Fibroblast of skin of left biceps (primary cell): ENCODE measurements at places on chromosomes 7 and 10.

GRCh38 chr7:117017702-117018266, 64.5 kb downstream of the ST7 start:
- no peak for DNase-seq

GRCh38 chr10:110275128-110275729, 29.5 kb downstream of the SMNDC1 start:
- DNase-seq: no peak

- peak; percentile 39 for DNase-seq
Observed at GRCh38 chr10:79434821-79435251, 10.6 kb downstream of the ZCCHC24 start.

- no peak for DNase-seq
Observed at GRCh38 chr7:147885869-147886268, 704.7 kb upstream of the C7orf33 start.

GRCh38 chr10:116353817-116354216, 29.6 kb downstream of the CCDC172 start:
- no peak for DNase-seq

- no peak for DNase-seq
Observed at GRCh38 chr10:55374917-55375316, 573.9 kb upstream of the PCDH15 start.

DNA sequence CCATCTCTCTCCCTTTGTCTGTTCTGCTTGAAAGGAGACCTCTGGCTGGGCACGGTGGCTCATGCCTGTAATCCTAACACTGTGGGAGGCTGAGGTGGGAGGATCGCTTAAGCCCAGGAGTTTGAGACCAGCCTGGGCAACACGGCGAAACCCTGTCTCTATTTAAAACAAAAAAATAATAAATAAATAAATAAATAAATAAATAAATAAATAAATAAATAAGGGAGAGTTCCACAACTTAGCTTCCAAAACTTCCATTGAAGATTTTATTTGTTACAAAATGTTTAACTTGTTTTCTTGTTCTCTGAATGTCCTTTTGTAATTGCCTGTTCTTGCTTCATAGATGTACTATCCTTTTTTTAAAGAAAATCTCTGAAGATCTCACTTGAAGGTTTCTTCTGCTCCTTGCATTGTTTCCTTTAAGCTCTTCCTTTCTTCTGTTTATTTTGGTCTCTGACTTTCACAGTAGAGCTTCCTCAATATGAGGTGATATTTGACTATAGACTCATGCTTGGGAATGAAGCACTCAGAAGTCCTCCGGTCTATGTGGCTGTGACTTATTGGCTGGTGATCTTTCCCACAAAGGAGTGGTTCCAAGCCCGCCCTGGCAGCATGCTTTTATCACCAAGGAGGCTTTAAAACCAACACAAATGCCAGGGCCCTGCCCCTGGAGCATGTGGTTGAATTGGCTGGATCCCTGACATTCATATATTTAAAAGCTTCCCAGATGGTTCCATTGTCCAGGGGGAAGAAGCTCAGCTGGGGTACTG, 18.1 kb upstream of the NPTX2 start:
- DNase-seq: no peak

- no peak for DNase-seq
Observed at GRCh38 chr7:106042196-106042611, 69.9 kb downstream of the SYPL1 start.

DNA sequence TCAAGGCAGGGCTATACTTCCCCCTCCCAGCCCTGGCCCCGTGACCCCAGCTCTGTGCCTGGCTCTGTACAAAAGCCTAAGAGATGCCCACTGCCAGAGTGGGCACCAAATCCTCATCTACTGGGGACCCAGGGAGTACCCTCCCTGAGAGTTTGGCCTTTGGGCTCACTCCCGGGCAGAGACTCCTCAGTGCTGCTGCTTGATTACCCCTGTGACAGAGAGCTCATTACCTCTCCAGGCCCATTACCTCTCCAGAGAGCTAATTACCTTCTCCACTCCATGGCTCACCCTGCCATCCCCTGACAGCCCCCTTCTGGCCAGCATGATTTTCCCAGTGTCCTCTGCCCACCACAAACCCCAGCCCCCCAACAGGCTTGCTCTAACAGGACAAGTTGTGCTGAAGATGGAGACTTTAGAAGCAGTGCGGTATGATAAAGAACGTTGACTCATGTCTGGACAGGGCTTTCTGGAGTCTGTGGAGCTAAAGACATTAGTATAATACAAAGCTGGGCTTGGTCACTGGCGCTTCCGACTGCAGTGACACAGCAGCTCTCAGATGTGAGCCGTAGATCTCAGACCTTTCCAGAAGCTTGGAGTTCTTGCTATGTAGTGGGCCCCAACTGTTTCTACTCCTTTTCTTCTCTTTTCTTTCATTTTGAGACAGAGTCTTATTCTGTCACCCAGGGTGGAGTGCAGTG, 111.3 kb upstream of the KCTD7 start:
- no peak for DNase-seq

DNA sequence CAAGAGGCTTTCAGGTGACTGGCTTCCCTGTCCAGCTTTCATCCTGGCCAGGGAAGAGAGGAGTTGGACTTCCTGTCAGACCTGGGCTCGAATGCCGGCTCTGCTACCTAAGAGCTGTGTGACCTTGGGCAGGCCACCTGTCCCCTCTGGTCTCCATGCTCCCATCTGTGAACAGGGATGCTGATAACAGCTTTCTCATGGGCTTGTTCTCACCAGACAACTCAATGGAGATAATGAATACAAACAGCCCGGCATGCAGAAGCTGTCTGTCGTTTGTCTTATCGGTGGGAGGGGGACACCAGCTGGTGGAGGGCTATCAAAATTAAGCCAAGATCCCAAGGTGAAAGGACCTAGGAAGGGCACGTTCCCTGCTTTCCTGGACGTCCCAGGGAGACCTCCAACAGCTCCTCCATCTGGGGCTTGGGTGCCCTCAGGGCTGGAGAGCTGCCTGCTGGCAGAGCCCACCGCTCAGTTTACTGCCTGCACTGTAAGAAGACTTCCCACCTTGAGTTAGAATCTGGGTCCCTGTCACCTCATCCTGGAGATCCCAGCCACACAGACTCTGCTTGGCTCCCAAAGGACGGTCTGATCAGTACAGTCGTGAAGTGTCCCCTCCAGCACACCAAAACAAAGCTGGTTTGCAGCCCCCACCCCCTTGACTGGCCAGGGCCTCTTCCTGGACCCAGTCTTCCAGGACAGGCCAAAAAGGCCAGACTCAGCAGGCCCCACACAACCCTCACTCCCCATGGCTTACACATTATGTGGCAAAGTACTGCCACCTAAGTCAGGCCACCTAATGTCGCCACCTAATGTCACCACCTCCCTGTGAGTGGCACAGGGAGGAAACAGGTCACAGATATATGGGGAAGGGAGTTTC, 40.9 kb downstream of the PPIF start:
- DNase-seq: no peak

DNA sequence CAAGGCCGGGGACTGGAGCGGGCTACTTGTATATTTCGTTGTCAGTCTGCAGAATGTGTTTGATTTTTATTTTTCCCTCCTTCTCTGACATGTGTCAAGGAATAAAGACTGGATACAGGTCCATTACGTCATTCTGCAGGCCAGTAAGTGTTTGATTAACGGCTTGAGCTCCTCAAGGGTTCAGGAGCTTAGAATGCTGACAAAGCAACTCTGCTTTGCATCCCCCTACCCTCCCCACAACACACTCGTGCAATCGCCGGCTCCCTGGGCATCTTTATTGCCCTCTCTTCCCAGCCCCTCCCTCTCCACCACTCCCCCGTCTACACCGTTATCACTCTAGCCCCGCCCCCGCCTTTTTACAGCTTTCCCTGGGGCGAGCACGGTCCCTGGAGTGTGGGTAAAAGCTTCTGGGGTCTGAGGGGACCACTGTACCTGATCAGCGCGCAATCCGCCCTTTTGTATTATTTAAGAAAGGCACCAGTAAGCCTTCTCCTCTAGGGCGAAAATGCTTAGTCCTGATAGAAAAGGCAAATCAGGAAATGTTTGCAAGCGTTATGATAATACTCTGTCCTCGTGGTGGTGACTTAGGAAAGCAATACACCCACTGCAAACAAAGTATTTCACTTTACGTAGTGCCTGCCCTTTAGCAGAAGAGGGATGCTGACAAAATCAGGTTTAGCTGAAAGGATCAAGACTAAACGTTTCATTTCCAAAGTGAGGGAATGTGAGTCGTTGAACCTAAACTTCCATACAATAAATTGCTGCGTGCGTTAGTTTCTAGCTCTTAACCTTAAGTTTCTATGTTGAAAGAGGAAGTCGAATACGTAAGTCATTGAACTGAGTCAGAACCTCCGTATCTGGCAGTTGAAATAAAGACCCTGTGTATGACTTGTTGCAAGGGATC, 1.4 kb upstream of the CREB5 start:
- DNase-seq: no peak

DNA sequence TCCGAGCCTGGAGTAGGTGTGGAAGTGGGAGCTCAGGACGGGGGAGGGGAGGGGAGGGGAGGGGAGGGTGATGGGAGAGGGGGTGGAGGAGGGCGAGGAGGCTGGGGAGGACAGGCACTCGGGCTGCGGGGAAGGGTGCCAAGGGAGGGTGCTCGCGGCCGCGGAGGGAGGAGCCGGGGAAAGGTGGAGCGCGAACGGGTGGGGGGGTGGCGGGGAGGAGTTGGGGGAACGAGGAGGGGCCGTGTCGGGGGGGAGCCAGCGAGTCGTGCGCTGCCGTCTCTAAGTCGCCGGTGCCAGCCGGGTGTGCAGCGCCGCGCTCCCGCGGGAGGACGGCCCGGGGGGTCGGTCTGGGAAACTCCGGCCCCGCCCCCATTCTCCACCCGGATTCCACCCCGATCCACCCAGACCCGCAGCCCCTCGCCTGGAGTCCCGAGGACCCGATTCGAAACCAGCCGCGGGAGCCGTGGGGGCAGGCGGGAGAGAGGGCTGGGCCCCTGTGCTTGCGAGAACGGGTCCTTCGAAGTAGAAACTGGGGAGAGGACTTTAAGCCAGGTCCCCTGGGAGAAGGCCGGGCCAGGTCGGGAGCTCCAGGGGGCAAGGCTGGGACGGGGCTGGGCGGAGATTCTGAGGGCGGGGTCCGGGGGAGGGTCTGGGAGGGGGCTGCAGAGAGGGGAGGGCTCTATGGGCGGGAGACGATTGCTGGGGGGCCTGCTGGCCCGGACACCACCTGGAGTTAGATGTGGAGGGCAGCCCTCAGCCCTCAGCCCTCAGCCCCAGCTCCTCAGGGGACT, at the start of gene ZNF467:
ZNF467 (minus strand) TSS at position 143 of the 791 bp plus-strand sequence. CDS start 2,556 bp downstream, outside the sequence.
- peak; percentile 14 for DNase-seq

DNA sequence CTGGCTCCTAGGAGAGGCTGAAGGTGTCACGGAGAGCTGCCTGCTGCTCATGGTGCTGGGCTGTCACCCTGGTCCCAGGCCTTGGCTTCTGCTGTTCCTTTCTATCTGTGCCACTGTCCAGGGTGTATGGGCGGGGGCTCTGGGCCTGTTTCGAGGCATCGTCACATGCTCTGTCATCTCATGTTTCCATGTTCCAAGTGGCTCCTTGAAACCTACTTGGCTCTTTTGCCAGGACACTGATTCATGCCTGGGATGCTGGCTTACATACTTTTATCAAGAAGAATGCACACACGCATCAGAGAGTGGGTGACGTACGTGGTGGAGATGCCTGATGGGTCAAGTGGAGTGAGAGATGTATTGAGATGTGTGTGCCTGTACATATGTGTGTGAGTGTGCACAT, 50.9 kb downstream of the ADCY1 start:
- DNase-seq: no peak

GRCh38 chr10:97185326-97186058, at the start of gene SLIT1:
TSS of gene SLIT1 (minus strand) at chr10:97185959. CDS start at chr10:97185674, 285 bp downstream.
- DNase-seq: no peak

DNA sequence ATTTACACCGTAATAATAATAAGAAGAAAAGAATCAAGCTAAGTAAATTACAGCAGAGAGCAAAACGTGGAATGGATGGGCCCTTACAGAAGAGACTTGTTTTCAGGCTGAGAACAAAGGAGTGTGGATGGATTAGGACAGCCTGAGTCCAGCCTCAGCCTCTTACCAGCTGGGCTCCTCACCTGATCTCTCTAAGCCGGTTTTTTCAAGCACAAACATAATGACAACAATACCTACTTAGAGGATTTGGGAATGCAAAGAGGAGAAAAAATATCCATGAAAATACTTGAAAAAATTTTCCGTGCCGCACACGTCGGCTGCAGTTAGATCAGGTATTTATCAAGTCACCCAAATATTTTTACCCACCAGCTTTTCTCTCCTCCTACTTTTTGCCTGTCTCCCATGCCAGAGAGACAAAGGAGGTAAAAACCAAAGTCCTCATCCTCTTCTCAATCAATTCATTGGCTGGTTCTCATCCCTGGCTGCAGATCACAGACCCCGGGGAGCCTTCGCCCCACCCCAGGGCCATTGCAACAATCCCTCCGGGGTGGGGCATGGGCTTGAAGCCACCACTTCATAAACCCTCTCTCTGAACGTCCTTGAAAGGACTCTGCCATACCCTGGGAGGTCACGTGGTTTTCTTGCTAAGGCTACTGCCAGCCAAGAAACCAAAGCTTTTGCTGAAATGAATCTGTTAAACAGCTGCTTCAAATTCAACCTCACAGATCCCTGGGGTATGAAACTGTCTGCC, 29.7 kb upstream of the GTF2I start:
- DNase-seq: peak; percentile 19

- no peak for DNase-seq
Observed at GRCh38 chr7:132291481-132291880, 284.8 kb downstream of the PLXNA4 start.

- no peak for DNase-seq
Observed at GRCh38 chr10:33703501-33704213, 369.2 kb upstream of the NRP1 start.

DNA sequence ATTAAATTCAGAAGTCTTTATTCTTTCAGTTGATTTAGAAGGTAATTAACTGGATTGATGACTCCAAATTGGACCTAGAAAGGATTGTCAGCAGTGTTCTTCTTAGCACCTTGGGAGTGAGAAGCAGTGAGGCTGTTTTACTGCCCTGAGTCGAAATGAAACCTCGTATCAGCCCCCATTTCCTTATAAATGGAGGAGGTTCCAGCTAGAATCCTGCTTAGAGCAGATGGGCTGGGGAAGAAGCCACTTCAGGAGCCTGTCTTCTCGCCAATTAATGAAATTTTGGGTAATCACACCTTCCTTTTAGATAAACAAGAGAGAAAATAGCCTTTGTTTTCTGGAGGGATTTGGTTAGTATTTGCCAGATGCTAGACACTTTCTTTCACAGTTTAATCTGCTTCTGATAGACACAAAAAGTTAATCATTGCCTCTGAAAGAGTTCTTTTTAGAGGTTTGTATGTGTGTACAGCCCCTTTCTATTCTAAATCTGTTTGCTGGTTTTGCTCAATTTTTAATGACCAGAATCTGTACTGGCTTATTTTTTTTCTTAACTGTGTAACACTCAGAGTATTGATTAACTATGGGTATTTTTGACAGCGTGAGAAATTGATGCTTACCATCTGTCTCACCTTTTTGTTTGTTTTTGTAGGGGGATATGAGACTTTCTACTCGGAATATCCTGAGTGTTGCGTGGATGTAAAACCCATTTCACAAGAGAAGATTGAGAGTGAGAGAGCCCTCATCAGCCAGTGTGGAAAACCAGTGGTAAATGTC, 4.6 kb downstream of the DUSP5 start:
- DNase-seq: no peak

DNA sequence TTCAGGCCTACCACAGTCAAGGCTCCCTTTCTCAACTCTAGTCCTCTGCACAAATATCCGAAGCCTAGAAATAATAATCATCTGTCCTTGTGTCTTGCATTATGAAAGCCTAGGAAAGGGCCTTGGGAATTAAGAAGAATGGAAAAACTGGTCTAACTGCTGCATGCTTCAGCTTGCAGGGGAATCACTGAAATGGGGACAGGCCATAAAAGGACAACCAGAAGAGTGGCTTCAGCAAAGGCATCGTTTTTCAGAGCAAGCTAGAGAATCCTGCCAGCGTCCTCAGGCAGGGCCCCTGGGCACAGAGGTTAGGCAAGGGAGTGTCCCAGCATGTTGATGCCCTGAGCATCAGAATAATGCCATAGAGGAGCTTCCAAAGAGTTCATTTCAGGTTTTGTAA, 13.2 kb downstream of the ERVW-1 start:
- DNase-seq: no peak
